ENCODE measurements at places on chromosomes 4 and X.
A peak's percentile ranks its signal among the peaks of the same experiment; 100 is the strongest.

DNA sequence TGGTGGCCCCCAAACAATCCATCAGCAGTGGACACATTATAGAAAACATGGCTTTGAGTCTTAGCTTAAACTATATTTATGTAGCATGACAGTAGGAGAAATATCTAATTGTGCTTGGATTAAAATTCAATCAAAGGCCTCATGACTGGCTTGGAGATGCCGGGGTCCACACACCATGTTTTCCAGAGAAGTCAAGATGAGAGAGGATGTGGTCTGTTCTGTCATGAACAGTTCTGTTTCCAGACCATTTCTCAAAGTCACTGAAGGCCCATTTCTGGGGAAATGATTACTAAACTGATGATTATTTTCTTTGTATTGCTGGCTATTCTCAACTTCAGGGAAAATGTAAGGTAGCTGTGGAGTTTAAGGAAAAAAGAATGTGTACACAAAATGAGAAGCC is 76.3 kb downstream of the C4orf51 start:
- DNase-seq: no peak

GRCh38 chr4:81211956-81212355 is 3.1 kb downstream of the PRKG2 start:
- no peak for DNase-seq

DNA sequence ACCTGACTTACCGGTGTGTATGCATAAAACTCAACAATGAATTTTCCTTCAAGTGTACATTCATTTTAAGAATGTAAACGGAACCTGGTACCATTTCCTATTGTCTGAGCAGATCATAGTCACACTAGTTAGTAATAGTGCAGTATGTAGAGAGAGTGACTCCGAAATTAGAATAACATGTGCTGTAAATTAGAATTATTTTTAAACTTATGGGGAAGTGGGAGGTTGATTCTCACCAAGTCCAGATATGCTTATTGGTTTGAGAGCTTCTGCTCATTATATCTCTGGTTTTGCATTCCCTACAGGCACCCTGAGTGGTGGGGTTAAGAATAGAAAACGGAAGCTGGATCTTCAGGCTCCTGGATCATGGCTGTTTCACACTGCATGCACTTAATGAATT is 39.6 kb downstream of the KLF3 start:
- DNase-seq: no peak

- no peak for DNase-seq
Measured at GRCh38 chr4:83832110-83832825, 296.4 kb downstream of the GPAT3 start.

GRCh38 chr4:52665592-52665991 is 6.5 kb upstream of the USP46 start:
- DNase-seq: peak; percentile 46

DNA sequence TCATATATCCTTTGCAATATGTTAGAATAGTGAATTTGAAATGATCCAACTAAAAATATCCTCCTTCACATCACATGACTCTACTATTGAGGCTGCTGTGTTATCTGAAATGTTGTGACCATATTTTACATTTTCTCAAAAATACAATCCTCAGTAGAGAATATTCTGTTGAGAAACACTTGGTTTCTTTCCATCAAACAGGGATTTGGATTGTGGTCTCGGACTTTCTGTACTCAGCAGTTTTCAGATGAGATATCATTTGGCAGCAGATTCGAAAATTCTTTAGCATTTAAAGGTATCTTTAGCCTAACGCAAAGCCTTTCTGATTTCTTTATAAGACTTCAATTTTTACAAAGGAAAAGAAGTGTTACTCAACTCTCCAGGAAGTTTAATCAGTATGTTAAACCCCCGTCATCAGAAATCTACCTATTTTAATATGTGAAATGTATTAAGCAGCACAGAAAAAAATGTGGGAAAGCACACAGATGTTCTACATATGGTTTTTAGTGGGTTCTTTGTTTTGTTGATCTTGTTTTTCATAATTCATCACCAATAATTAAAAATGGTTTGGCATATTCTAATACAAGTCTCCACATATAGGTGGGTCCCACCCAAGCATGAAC is 55.4 kb upstream of the ANXA3 start:
- no peak for DNase-seq

GRCh38 chr4:67624939-67625338 is 66.4 kb downstream of the STAP1 start:
- no peak for DNase-seq

DNA sequence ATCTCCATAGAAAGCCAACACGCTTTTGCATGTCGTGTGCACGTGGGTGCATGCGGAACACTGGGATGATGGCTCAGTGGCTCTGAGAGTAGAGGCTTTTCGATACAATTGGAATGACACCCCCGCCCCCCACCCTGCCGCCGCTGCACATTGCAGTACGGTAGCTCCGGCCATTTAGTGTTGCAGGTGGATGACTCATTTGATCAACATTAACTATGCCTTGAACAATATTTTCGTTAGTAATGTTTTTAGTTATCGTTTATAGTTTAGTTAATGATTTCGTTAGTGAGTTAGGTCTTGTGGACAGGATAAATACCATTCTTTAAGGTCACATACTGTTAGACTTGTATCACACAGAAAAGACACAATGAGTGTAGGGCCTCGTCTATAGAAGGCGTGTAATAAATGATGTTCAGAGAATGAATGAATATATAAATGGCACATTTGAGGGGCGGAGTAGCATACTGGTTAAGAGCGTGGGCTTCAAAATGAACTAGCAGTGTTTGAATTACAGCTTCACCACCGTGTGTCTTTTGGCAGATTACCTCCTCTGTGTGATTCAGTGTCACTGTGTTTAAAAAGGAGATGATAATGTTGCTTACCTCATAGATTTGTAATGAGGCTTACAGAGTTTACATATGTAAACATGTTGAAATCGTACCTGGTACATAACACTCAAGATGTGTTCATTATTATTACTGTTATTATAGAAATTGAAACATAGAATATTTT is 67.2 kb upstream of the TENM3 start:
- DNase-seq: no peak

GRCh38 chrX:149433451-149433850 is 71.7 kb downstream of the IDS start:
- no peak for DNase-seq

DNA sequence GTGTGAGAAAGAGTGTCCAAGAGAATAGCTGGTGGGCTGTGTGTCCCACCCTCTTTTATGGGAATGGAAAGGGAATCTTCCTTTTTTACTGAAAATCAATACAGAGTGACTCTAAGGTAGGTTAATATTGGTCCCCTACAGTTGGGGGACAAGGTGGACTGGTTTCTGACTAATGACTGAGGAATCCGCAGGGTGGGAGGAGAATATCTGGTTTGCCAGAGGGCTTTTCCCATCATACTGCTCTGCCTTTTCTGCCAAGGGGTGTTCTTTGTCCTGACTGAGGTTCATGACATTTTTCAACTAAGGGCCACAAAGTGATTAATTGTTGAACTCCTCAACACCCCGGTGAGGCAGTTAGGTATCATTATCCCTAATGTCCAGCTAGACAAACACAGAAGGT is 261.6 kb downstream of the SPATA18 start:
- DNase-seq: no peak

DNA sequence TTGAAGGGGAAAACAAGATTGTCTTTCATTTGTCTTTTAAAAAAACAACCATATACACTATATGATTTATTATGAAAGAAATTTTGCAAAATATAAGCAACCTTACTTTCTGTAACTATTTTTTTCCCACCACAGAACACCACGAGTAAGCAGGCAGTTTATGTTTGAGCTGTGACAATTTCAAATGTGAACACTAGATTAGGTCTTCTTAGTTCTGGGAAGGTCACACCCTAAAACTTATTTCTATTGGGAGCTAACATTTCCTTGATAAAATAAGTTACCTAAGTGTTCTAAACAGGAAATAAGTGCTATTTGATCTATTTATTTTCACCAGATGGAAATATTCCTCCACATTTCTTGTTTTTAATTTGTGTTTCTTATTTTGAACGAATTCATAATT is 50.6 kb downstream of the PCDH7 start:
- DNase-seq: no peak

- no peak for DNase-seq
Measured at GRCh38 chr4:30912098-30912714, 192.0 kb downstream of the PCDH7 start.

DNA sequence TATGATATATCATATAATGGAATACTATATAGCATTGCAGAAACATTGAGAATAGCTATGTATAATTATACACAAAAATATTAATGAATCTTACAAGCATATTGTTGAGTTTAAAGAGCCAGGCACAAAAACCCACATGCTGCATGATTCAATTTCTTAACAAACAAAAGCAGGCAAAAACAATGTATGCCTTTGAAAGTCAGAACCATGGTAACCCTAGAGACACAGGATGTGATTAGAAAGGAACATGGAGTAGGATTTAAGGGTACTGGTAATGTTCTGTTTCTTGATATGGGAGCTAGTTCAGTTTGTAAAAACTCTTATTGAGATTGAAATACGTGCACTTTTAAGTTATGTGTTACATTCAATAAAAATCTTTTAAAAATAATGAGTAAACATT is 21.5 kb downstream of the CXCL8 start:
- no peak for DNase-seq

- no peak for DNase-seq
Measured at GRCh38 chr4:56139241-56139827, 190.6 kb downstream of the CEP135 start.

GRCh38 chrX:134294548-134294947 is 57.6 kb downstream of the CCDC160 start:
- no peak for DNase-seq

GRCh38 chr4:113383111-113383785 is 333.8 kb downstream of the ANK2 start:
- DNase-seq: no peak

- no peak for DNase-seq
Measured at GRCh38 chr4:25667931-25668557, 12.4 kb downstream of the SLC34A2 start.

DNA sequence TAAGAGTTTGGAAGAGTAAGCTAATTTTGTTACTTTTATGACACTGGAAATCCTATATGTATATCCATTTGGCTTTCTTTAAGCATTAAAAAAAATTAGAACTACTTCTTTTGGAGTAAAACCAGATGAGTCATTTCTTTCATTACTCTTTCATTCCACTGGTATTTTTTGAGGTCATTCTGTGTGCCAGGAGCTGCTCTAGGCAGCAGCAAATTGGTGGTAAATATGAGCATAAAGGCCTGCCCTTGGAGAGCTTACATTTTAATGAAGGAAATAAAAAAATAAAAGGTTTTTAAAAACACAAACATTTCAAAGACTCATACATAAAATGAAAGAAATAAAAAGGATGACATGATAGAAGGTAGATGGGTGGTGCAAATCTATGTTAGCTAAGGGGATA is 37.4 kb downstream of the MID1 start:
- DNase-seq: no peak

DNA sequence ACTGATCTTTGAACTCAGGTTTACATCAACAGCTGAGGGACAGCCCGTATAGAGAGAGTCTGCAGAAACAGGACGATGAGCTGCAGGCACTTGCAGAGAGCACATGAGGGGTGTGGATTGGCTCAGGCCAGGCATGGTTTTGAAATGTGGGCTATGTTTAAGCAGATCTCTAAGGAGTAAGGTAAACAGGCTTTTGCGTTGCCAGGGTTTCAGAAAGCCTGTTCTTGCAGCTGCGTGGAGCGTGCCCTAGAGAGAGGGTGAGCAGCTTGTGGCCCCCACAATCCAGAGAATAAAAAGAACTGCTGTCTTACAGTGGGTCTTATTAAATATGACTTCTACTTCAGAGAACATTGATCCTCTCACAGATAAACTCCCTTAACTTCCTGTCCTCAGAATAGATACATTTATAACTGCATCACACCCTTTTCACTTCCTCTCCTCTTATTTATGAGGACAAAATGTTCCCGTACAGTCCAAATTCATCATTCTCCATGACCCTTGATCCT is 64.1 kb downstream of the TMA16 start:
- peak; percentile 28 for DNase-seq

DNA sequence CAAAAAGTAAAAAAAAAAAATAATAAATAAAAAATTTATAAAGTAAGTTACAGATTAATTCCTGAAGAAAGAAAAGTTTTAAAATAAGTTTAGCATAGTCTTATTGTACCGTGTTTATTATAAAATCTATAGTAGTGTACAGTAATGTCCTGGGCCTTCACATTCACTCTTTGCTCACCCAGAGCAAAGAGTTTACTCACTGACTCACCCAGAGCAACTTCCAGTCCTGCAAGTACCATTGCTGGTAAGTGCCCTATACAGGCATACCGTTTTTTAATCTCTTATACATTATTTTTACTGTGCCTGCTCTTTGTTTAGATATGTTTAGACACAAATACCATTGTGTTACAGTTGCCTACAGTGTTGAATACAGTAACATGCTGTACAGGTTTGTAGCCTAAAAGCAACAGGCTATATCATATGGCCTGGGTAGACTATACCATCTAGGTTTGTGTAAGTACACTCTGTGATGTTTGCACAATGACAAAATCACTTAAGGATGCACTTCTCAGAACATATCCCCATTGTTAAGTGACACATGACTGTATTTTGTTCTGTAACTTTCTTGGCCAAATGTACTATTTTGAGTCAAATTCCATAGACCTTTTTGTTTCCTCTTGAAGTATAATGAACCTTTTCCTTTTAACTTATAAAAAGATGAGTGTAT is 199.0 kb upstream of the NUDT6 start:
- DNase-seq: no peak

- no peak for DNase-seq
Measured at GRCh38 chr4:153232768-153233167, 28.5 kb downstream of the TRIM2 start.

DNA sequence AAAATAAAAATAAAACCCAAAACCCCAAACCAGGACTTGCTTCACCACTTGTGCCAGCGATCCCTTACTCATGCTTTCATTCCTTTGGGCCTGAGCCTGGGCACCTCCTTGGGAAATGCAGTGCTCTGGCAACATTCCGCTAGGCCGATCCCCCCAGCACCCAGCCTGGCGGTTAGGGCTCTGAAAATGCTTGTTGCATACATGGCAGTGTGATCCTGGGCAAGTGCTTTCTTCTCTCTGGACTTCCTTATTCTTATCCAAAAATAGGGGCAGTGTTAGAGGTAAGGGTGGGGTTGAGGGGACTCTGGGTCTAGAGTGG is 4.6 kb downstream of the ZNF185 start:
- DNase-seq: no peak

GRCh38 chr4:62130230-62130629 is 930.1 kb downstream of the ADGRL3 start:
- DNase-seq: no peak

GRCh38 chr4:149706942-149707341 is 108.7 kb downstream of the IQCM start:
- no peak for DNase-seq
